ENCODE measurements at places on chromosomes 6 and 20.

DNA sequence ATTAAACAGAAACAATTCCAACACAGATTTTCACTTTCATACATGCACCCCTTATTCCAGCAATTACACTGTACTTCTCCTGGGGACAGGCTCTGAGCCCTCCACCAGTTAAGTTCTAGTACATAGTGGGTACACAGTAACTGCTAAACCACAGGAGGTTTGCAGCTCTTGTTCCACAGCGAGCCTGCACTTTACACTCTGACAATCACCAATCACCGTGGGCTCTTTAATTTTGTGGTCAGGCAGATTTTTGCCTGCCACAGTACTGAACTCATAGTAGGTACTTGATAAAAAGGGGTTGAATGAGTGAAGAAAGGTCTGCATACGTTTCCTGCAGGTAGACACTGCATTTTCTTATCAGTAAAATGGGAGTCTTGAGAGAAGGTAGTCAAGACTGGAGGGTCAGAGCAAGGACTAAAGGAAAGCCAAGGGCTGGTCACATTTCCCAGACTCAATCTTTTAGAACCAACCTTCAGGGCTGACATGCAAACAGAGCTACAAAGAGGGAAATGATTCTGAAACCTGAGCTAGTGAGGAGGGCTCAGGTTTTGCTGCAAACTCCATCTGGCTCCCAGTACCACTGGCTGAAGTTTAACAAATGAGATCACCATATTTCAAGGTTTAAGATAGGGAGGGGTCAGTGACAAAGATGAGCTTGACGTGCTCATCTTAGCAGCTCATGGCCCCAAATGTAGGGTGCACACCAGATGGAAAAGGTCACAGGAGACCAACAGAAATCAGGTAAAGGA lies 404.6 kb downstream of the BTBD9 start:
- no peak for DNase-seq

- no peak for DNase-seq
Measured at GRCh38 chr20:48006036-48006833, 221.0 kb upstream of the SULF2 start.

DNA sequence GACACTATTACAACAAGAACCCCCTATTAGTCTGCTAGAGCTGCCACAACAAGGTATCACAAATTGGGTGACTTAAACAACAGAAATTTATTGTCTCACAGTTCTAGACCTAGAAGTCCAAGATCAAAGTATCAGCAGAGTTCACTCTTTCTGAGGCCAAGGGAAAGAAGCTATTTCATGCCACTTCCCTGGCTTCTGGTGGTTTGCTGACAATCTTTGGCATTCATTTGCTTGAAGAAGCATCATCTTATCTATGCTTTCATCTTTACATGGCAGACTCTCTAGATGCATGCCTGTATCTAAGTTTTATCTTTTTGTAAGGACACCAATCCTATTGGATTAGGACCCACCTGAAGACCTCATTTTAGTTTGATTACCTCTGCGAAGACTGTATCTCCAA lies 296.8 kb upstream of the MARCKS start:
- DNase-seq = no peak

GRCh38 chr6:128580224-128581110 lies 60.1 kb upstream of the PTPRK start:
- DNase-seq = no peak

- DNase-seq = no peak
Measured at GRCh38 chr6:135412761-135413160, 84.8 kb downstream of the AHI1 start.

DNA sequence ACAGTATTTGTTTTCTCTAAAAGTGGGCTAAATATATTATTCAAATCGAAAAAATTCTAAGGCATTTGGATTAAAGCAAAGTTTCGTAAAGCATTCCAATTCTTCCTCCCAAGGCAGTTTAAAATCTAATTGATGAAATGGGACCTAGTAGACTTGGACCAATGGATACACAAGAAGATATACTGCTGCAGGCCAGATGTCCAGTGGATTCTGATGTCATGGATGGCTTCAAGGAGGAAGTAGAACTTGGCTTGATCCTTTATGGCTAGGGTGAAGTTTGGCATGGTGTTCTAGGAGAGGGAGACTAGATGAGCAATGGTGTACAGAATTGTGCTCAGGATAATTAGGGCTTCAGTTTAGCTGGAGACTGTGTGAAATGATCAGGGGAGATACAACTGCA lies 559.5 kb upstream of the MMS22L start:
- peak; percentile 8 for DNase-seq

DNA sequence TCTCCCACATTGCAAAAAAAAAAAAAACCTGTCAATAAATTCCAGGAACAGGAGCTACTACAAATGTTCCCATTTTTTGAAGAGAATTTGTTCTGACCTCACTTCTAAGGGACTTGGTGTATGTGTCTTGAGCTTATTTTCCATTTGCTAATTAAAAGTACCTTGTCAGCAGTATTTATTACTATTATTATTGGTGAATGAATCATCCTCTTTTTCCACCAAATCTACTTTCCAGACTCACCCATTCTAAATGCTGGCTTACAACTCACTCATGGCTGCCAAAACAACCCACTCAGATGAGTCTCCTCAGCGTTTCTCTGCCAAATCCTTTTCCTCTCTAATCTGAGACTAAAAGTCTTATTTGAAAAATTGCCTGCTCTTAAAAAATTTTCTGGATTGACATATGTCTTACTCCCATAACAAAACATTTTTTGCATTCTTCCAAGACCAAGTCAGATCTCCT lies 33.2 kb upstream of the TASP1 start:
- peak; percentile 57 for DNase-seq

GRCh38 chr20:5835871-5836270 lies 85.7 kb downstream of the SHLD1 start:
- DNase-seq = peak; percentile 82

DNA sequence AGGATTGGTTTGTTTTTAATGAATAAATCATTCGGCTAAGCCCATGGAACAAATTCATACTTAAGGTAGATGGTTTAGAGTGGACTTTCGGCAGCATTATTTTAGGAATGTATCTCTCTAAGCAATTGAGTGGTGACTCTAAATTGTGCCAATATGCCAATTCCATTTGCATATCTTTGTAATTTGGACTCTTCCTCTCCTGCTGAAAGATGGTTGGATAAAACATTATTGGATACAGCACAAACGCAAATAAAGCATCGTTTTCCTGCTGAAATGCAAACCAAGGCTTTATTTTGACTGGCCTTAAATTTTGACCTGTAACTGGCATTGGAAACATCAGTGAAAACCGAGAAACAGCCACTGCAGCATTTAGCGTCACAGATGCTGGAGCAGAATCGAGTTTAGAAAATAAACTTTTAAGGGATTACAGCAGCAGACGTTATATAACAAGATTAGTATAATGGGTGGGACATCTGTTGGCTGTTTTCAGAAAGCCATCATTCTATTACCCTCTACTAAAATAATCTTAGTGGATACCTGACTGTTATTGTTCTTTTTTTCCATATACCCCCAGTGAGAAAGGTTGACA lies 726.0 kb downstream of the KIF16B start:
- DNase-seq = peak; percentile 19

- peak; percentile 13 for DNase-seq
Measured at GRCh38 chr6:139872665-139873064, 498.2 kb upstream of the CITED2 start.
